ENCODE measurements at places on chromosomes 4 and X. TPM values are rescaled to one million over a fixed set of nuclear protein-coding genes. Genes with fewer than 3 reads are reported as not detected.

The CYBB gene
- 22.6 TPM for polyA plus RNA-seq

The ANK2 gene
- polyA plus RNA-seq, result 269 TPM

The CT45A9 gene
- polyA plus RNA-seq, result not detected

The PDGFC gene
- polyA plus RNA-seq, result 27.1 TPM

The OTUD5 gene
- polyA plus RNA-seq, result 41.6 TPM

The CYTL1 gene
- polyA plus RNA-seq, result 5.6 TPM

The TCEAL6 gene
- polyA plus RNA-seq, result not detected

The LRP2BP gene
- polyA plus RNA-seq, result 4.7 TPM

The NHS gene
- polyA plus RNA-seq, result 1.2 TPM

The SHOX gene
- polyA plus RNA-seq, result 3.0 TPM

The TRPC5OS gene
- polyA plus RNA-seq, result 0.21 TPM

The MCUB gene
- 12.6 TPM for polyA plus RNA-seq

The DCAF12L1 gene
- 1.3 TPM for polyA plus RNA-seq

The ITIH6 gene
- 0.80 TPM for polyA plus RNA-seq

The RADX gene
- 2.9 TPM for polyA plus RNA-seq

The USP17L28 gene
- polyA plus RNA-seq, result not detected

The GABRG1 gene
- polyA plus RNA-seq, result not detected

The LUZP4 gene
- not detected for polyA plus RNA-seq

The ABLIM2 gene
- 16.0 TPM for polyA plus RNA-seq

The HSFX2 gene
- polyA plus RNA-seq, result 0.46 TPM

The TMPRSS11D gene
- 0.08 TPM for polyA plus RNA-seq

The FAM149A gene
- 6.6 TPM for polyA plus RNA-seq

The STAP1 gene
- polyA plus RNA-seq, result 0.22 TPM

The ALAS2 gene
- polyA plus RNA-seq, result 14.7 TPM

The CXCL10 gene
- 0.34 TPM for polyA plus RNA-seq

The CCDC158 gene
- polyA plus RNA-seq, result 0.80 TPM

The DCK gene
- 22.0 TPM for polyA plus RNA-seq

The UGT2B15 gene
- not detected for polyA plus RNA-seq

The RBM46 gene
- 0.22 TPM for polyA plus RNA-seq

The WNK3 gene
- polyA plus RNA-seq, result 2.0 TPM

The MAGED4 gene
- 60.3 TPM for polyA plus RNA-seq

The NUDT6 gene
- polyA plus RNA-seq, result 7.2 TPM

The PF4V1 gene
- not detected for polyA plus RNA-seq

The FGFRL1 gene
- polyA plus RNA-seq, result 297 TPM

The CSN1S1 gene
- polyA plus RNA-seq, result not detected

The TRIM2 gene
- polyA plus RNA-seq, result 18.7 TPM

The TAB3 gene
- 12.9 TPM for polyA plus RNA-seq
